Kidney glomerular epithelial cell (primary cell): ENCODE measurements at places on chromosomes 12 and 14.

DNA sequence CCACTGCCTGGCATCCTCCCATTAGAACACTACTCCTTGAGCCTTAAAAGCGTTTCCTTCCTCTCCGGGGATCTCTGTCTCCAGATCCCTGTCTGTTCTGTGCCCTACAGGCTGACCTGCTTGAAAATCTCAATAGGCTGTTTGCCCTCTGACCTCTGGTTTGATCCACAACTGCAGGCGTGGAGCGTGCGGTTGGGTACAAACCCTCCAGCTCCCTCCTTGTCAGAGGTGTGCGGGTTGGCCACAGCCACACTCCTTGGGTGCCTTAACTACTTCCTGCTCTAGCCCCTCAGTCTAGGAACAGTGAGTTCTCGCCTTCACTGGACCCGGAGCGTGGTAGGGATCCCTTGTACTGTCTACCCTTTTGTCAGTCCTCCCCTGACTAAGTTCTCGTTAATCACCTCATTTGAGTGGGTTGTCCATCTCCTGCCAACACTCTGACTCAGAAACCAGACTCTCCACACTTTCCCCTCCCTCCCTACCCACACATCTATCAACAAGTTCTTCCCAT, 33.1 kb downstream of the CMKLR1 start:
- peak; percentile 58 for DNase-seq

DNA sequence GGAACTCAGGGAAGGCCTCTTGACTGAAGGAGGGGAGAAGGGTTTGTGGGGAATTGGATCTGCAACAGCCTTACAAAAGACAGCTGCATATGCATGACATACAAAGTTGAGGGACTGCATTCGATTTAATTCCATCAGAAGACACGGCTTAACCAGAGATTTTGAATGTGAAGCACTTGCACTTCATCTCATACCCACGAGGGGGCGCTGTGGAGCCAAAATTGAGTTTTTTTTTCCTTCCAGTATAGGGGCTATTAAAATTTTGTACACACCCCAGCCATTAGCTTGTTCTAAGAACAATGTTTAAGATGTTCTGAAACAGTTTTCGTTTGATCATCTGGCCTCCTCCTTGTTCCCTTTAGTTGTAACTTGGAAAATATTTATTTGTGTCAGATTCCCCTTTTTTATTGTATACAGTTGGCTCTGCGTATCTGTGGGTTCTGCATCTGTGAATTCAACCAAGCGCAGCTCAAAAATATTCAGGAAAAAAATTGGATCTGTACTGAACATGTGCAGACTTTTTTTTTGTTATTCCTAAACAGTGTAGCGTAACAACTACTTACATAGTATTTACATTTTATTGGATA, 1.6 kb downstream of the SUDS3 start:
- peak; percentile 70 for DNase-seq

- DNase-seq, result no peak
These were observed 32.9 kb upstream of the SPTLC2 start for GRCh38 chr14:77649326-77649725.

DNA sequence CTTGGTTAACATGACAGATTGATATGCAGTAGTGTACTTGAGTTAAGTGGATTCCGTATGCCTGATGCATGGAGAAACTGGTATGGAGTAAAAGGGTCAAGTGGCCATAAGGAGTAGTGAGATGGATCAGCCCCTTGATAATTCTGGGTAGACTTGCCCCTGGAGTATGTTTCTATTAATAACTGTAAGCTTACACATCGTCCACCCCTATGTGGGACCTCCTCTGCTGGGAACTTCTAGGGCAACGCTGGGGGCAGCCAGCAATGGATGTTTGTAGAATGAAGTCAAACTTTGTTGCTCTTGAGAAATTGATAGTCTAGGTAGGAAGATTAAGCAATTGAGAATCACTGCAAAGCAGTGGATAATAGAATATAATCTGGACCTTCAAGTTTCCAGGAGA, 3.5 kb downstream of the C12orf75 start:
- DNase-seq, result no peak

DNA sequence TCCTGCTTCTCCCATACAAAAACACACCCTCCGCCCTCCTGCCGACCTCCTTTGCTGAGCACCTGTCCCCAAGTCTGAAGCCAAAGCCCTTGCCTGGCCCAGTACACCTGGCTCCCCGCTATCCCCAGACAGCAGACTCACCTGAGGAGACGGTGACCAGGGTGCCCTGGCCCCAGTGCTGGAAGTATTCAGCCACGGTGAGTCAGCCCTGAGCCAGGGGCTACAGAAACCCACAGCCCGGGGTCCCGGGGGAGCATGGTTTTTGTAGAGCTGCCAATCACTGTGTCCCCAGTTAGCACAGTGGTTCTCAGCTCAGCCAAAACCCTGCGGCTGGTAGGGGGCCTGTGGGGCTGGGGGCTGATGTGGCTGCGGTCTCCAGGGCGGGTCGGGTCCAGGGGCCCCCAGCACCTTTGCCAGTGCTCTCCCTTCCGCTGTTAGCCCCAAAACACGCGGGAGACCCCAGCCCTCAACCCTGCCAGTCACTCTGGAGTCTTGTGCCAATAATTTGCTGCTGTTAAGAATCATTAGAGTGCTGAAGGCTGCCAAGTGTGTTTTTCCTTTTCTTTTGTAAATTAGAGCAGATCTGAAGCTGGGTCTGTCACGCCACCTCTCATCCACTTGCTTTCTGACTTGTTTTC, 339.0 kb downstream of the TMEM121 start:
- DNase-seq, result no peak

GRCh38 chr12:21912318-21912717, 28.9 kb downstream of the ABCC9 start:
- DNase-seq, result no peak

GRCh38 chr14:74488786-74489397, 4.2 kb downstream of the NPC2 start:
- peak; percentile 36 for DNase-seq

- DNase-seq, result no peak
These were observed 79.7 kb downstream of the SAMD4A start for GRCh38 chr14:54646626-54647025.

GRCh38 chr14:61258985-61259384, 22.2 kb downstream of the TMEM30B start:
- DNase-seq, result no peak

GRCh38 chr12:77995436-77996167, 164.9 kb downstream of the NAV3 start:
- peak; percentile 68 for DNase-seq

- no peak for DNase-seq
These were observed 128.8 kb downstream of the PAPOLA start for GRCh38 chr14:96631030-96631429.

DNA sequence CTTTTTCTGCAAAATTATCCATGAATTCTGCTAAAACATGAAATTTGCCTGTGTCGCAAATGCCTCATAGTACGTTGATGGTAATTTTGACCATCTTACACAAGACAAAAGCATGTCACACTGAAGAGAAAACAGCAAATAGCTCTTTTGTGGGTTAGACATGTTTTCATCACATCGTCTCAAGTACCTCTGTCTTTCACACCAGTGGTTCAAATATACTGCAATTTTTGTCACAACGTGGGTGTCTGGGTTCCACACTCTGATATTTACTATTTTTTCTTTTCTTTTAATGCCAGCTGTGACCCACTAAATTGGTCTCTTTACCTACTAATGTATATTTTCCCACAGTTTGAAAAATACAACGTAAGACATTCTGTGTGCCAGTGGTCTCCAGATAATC, 10.4 kb downstream of the KLRB1 start:
- no peak for DNase-seq

DNA sequence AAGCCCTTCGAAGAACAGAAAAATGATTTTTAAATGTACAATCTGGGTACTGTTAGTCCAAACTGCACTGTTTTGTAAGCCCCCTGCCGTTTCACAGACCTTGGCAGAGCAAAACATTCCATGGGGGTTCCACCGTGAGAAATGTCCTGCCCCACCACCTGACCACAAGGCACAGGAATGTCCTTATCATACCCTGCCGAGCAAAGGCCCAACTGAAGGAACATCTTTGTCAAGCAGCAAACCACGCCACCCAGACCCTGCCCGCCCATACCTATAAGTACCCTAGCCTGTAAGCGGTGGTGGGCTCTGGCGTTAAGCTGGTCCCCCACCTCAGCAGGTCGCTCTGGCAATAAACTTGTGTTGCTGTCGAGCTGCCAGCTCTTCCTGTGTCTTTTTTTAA, 181.6 kb upstream of the PZP start:
- DNase-seq, result no peak

DNA sequence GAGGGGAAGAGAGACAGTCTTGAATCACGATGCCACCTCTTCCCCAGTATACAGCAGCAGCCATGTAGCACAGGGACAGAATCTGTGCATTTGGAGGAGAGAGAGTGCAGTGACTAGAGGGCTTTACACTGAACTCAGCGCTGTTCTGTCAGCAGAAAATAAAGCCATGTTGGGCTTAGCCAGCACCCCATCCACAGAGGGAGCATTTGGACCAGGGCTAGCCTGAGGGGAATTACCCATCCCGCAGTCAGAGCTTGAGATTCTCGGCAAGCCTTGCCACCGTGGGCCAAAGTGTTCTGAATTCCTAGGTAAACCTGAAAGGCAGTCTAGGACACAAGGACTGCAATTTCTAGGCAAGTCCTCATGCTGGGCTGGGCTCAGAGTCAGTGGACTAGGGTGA, 120.4 kb upstream of the CNOT2 start:
- no peak for DNase-seq

DNA sequence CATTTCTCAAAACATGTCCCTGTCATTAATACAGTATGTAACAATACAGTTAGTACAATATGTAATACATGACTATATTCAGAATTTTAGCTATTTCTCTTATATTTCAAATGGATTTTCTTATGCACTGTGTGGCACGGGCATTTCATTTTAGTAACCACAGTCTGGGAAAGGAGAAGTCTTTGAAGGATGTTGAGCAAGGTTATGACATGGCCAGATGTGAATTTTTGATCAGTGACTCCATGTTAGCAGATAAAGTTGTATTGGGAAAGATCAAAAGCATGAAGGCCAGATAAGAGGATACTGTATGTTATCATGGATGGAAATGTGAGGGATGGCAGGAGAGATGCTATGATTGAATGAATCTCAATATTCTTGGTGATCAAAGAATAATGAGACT, 285.2 kb downstream of the NAV3 start:
- no peak for DNase-seq

DNA sequence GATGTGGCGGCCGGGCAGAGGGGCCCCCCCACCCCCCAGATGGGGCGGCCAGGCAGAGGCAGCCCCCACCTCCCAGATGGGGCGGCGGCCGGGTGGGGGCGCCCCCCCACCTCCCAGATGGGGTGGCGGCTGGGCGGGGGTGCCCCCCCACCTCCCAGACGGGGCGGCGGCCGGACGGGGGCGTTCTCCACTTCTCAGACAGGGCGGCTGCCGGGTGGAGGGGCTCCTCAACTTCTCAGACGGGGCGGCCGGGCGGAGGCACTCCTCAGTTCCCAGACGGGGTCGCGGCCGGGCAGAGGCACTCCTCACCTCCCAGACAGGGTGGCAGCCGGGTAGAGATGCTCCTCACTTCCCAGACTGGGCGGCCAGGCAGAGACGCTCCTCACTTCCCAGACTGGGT, 469.8 kb downstream of the PCNX1 start:
- no peak for DNase-seq

DNA sequence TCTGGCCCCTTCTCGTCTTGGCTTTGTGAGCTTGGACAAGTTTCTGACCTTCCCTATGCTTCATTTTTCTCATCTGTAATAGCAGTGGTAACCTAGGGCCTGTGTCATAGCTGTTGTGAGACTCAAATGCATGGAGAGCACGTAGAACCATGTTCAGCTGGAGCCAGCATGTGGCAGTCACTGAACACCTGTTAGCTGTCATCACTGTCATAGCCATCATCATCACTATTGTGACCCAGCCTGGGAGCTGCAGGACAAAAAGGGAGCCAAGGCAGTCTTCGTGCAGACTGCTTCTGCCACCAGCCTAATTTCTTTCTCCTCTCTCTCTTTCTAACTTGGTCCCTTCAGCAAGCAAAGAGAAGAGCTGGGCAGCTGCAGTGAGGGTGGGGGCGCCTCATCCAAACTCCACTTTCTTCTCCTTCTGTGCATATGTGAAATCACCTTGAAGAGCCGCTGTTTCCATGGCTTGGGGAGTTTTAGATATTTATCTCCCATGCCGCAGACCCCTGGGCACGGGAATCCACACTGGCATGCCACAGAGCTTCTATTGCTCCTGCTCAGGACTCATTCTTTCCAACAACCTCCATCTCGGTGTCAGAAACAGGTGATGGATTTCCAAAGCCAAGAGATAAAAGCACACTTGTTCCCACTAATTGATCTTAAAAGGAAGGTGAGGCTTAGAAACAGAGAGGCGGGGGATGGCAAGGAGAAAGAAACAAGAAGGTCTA, 87.0 kb downstream of the SRRM4 start:
- no peak for DNase-seq

DNA sequence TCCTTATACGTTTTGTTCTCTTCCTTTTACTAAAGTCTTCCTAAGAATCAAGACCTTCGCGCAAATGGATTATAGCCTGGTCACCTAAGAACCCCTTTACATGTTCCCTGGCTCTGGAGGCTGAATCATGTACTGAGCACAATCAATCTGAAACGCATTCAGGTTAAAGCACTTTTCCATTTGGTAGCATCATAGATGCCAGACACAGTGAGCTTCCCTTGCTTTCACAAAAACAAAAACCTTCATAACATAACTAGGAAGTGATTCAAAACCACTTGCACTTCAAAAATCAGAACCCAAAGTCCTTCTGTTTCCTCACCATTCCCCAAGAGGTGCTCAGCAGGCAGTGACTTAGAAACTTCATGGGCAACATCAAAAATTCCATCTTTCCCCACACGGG, 105.4 kb downstream of the CRACR2A start:
- DNase-seq, result no peak

- DNase-seq, result no peak
These were observed 1.6 kb downstream of the IRAK4 start for GRCh38 chr12:43760396-43760795.
